CD4-positive, alpha-beta T cell treated with Interleukin-6 at 100 ng/mL for 8 hours (primary cell): ENCODE measurements at places on chromosomes 1 and 21.
A peak's percentile ranks its signal among the peaks of the same experiment; 100 is the strongest.

GRCh38 chr1:217681806-217682205 lies 50.7 kb downstream of the SPATA17 start:
- DNase-seq, result no peak

DNA sequence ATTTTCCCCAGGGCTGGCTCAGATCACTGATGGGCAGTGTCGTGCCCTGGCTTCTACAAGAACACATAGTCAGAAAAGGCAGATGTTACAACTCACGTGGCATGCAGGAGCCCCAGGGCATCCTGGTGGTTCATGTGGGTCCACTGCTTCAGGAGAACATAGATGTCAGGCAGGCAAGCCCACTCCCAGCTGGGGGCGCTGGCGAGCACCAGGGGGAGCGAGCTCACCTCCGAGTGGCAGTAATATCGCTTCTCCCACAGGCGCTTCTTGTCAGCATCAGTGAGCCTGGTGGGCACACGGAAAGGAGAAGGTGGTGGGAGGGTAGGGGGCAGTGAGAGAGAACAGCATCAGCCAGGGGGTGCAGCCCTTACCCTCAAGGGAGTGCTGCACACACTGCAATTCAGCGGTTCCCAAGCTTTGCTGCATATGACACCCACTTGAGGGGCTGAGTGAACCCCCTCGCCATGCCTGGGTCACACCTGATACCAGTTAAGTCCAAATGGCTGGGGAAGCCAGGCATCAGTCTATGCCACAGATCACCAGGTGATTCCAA lies 34.3 kb upstream of the PPP1R15B start:
- DNase-seq, result no peak

GRCh38 chr1:7827126-7827955 lies 25.5 kb downstream of the UTS2 start:
- DNase-seq, result peak; percentile 2

DNA sequence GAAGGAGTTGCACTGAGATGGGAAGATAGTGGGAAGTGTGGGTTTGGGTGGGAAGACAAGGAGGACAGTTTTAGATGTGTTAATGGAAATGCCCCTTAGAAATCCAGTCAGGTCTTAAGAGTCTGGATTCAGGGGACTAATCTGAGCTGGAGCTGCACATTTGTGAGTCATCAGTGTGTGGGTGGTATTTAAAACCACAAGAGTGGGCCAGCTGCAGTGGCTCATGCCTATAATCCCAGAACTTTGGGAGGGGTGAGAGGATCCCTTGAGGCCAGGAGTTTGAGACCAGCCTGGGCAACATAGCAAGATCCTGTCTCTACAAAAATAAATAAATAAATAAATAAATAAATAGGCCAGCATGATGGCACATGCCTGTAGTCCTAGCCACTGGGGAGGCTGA lies 40.9 kb upstream of the SLC6A9 start:
- DNase-seq, result no peak

GRCh38 chr1:18927654-18928272 lies 25.4 kb upstream of the ALDH4A1 start:
- peak; percentile 62 for DNase-seq

DNA sequence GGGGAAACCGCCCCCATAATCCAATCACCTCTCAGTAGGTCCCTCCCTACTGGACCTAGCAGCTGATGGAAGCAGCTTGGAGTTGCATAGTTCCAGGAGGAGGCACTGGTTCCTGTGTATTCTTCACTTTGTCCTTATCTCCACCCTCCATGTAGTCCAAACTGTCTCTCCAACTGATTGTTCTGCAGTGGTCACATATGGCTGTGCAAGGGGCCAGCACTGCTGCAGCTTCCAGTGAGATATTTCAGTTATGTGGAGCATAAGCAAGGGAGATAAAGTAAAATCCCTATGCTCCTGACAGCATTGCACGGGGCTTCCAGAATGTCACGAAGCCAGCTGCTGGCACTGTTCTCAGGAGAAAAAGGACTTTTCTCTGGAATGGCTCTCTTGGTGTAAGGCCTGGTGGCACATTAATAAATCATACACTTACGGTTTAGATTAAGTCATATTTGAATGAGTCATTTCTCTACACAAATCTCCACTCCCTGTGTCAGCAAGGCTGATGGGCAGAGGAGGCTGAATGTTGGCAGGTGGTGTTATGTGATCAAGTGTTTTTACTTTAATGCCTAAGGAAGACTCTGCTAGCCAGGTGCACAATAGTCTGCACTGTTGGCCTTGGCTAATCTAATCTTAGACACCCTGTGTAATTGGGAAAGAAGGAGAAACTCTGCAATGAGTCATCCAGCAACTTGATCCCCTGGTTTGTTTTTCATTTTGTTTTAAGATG lies 93.4 kb downstream of the KCNK1 start:
- DNase-seq, result no peak

GRCh38 chr1:95071539-95071938 lies 1.2 kb downstream of the ALG14 start:
- no peak for DNase-seq

DNA sequence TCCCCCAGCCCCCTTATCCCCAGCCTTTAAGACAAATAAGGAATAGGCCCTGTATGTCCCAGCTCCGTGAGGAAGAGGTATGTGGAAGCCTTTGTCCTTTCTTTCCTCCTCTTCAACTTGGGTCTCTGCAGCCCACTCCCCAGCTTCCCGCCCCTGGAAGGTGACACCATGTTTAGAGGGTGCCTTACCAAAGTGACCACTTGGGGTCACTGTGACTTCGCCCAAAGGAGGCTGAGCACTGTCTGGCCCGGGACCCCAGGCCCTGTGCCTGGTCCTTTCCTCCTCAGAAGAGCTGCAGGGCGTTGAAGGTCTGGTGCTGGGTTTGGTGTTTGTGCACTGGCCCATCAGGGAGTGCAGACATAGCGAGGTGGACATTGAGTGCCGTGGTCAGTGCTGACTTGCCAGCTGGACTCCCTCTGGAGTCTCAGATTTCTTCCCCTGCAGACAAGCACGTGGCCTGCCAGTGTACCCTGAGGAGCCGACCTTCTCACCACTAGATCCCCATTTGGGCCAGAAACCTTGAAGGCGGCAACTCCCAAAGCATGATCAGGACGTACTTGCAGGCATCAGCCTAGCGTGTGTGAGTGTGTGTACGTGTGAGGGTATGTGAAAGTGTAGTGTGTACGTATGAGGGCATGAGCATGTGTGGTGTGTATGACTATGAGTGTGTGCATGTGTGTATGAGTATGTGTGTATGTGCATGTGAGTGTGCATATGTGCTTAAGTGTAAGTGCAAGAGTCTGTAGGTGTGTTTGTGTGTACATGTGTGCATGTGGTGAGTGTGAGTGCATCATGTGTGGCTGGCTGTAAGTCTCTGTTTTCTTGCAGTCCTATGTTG lies 181.4 kb upstream of the KIAA0040 start:
- DNase-seq, result no peak

DNA sequence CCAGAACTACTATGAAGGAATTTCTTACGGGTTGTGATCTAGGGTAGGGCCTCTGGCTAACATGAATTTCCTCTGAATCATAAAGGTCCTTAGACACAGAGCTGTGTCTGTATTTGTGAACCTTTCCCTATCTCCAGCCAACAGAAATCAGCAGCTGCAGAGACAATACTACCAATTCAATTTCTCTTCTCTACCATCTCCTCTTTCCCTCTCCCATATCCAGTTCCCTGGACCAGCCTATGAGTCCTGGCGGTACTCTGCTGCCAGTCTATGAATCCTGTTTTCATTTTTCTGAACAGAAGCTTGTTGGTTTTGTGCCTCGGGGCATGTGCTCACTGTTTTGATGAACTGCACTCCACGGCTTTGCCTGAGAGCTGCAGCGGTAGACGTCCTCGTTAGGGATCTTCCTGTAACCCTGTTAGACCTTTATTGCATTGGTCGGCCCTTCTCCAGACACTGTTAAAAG lies 458.0 kb upstream of the VAMP3 start:
- no peak for DNase-seq

DNA sequence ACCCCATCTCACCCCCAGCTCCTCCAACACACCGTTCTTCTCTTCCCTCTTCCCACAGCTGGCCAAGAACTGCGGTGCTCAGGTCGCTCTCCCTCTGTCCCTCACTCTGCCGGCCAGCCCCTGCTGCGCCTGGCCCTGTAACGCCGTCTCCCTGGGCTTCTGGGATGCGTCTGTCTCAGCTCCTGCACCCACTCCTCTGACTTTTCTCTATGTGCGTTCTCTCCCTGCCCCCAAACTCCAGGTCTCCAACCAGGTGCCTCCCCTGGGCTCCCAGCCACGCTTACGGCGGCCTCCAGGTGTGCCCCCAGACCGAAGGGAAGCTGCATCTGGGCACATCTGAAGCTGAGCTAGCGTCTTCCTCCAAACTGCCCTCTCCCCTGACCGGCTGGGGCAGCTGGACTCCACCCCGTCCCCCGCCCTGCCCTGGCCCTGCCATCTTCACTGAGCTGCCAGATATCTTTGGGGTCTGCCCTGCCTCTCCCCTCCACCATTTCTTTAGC lies 2.6 kb downstream of the KRTAP10-12 start:
- DNase-seq, result no peak

GRCh38 chr1:223211323-223211985 lies 68.4 kb upstream of the TLR5 start:
- DNase-seq, result no peak

DNA sequence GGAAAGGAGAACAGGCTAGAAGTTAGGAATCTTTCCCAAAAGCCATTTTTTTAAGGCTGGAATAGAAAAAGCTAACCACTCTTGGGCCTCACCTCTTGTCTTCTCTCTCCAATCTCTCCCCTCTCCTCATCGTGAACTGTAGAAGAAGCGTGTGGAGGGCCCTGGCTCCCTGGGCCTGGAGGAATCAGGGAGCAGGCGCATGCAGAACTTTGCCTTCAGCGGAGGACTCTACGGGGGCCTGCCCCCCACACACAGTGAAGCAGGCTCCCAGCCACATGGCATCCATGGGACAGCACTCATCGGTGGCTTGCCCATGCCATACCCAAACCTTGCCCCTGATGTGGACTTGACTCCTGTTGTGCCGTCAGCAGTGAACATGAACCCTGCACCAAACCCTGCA lies 19.4 kb downstream of the PPP1R8 start:
- DNase-seq, result no peak

DNA sequence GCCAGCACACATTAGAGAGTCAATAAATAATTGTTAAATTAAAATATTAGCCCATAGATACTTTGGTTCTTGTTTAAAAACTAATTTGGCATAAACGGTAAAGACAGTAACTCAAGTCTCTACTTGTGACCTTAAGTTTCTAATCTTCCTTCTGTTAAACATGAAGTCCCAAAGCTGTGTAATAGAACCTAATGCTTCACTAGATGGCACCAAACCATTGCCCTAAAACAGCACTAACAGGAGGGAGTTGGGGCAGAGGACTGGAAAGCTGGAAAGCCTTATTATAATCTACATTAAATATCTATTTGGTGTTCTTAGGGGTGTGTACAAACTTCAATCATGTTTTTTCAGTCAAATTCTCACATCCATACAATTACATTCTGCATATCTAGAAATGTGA lies 176.7 kb downstream of the OLFM3 start:
- no peak for DNase-seq
